Neural crest cell (in vitro differentiated cells): ENCODE measurements at places on chromosomes 4 and X. TPM values are rescaled to one million over a fixed set of nuclear protein-coding genes. Genes with fewer than 3 reads are reported as not detected.
A peak's percentile ranks its signal among the peaks of the same experiment; 100 is the strongest.

The PRDM8 gene
- total RNA-seq: 2.6 and 2.9 TPM in 2 replicates

The PCDH18 gene
- total RNA-seq: 65.7 and 67.4 TPM in 2 replicates

The TEC gene
- total RNA-seq: 0.21 and 0.25 TPM in 2 replicates

The RPS3A gene
- total RNA-seq: 2,382 and 2,466 TPM in 2 replicates

The CFAP99 gene
- total RNA-seq: not detected in 2 replicates

DNA sequence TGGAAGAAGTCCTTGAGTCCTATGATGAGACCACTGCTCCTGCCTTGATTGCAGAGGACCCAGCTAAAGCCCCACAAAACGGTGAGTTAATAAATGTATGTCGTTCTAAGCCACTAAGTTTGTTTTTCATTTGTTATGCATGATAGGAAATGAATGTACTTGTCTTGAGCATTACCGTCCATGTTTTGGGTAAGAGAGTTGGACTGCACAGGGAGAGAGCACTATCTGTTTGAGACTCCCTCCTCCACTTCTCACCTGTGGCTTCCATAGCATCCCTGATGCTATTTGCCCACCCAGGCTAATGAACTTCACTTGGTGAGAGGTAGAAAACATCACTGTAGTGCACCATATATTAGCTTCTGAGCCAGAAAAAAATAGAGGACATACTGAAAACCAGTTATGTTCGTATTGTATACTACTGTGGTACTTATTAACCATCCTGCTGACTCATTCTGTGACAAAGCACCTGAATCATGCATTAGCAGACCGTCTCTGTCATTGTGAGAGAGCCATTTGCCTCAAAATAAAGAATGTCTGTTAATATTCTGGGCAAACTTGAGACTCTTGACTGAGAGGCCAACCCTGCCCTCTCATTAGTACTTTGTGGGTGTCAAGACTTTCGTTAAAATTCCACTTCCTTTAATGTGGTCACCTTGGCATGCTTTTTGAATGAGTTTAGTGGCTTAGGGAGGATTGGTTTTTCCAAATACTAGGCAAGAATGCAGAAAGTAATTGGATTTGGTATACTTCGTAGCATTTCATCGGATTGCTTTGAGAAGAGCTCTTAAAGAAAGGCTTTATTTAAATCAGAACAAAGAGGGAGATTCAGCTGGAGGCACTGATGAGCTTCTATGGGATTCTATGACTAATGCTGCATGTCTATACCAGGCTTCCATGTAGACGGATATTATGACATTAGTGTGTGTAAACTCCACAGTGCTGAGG is 99.3 kb upstream of the GRPR start:
- peaks cover 3% of the 10 kb centered on the region for H3K36me3 ChIP-seq
- H3K27ac ChIP-seq: peak overlapping the region; percentile 84
- H3K4me1 ChIP-seq: peaks cover 8% of the 10 kb centered on the region
- no peak for DNase-seq
- no peaks in the 10 kb centered on the region for H3K27me3 ChIP-seq
- H3K4me3 ChIP-seq: no peak overlapping the region

DNA sequence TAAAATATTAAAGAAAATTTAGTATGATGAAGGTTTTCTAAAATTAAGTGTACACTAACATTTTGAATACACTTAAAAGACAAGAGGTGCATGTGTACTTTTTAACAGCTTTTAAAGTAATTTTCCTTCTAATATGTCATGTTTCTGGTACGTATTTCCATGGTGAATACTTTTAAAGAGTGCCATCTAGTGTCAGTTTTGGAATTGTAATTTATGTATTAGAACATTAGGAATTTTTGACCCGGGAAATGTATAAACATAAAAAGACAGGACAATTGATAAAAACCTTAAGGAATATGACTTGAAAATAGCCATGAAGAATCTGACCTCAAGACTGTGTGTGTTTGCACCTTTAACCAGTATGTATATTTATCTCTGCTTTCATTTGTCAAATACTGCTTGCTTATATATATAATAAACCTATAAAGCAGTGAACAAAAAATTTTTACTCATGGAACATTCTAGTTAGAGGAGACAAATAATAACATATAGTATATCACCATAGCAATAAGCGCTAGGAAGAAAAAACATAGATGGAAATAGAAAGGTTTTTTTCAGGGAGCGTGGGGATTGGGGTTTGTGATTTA is 7.2 kb downstream of the GSTCD start:
- peaks cover 2% of the 10 kb centered on the region for H3K36me3 ChIP-seq
- H3K27ac ChIP-seq: no peak overlapping the region
- H3K27me3 ChIP-seq: no peaks in the 10 kb centered on the region
- H3K4me3 ChIP-seq: no peak overlapping the region

DNA sequence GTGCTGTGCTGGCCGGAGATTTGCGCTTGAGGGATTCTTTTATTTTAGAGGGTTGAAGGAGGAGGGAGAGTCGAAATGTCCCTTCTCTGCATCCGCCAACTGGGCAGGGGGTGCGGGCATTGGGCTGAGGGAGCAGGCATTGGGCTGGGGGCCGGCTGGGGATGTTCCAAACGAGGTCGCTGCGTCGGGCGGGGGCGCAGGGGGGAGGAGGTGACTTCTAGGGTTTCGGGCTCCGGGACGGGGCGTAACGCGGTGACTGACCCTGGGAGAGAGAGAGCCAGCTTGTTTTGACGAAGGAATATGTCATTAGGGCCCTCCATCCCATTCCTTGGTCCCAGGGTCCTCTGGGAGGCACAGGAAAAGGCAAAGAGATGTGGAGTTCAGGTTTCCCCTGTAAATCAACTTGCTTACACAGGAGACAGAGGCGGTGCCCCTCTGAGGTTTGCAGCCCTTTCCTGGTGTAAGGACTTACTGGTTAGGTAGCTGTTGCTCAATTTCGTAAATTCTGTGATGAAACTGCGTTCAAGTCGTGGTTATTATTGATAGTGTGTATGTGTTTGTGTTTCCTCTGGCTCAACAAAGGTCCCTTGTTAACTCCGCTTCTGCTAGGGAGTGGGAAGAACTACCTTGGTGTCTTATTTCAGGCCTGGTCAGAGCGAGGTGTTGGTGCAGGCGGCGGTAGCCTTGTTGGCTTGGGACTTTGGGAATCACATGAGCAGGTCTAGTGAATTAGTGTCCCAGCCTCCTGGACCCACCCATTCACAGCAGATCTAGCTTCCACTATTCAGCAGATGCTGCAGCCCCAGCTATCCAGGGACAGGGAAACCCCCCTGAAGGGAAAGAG is 716 bp downstream of the FHIP1A start:
- H3K4me3 ChIP-seq: peak overlapping the region; percentile 92
- H3K27me3 ChIP-seq: peaks cover 65% of the 10 kb centered on the region
- H3K27ac ChIP-seq: no peak overlapping the region
- peaks cover 18% of the 10 kb centered on the region for H3K4me1 ChIP-seq
- H3K36me3 ChIP-seq: no peaks in the 10 kb centered on the region

DNA sequence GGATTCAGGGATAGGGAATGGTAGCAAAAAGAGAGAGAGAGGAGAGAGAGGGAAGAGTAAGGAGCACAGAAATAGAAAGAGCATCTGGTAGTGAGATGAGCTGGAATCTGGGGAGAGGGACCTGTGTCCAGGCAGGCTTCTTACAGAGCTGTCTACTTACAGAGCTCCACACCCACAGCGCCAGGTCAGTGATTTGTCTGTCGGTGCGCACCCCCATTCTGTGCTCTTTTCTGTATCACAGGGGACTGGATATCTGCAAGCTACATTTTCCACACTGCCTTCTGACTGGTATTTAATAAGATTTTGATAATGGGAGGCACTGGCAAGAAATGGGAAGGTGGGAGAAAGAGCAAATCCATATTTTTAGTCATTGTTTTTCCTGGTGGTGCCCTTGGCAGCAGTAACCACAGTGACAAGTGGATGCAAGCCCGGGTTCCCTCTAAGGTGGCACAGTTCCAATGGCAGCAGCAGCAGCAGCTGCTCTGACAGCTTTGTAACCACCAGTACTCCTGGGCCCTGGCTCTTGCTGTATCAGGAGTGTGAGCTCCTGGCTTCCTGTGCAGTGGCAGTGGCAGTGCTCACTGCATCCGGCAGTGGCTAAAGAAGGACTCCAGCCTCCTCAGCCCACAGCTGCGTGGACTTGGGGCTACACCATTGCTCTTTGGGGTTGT is 300.5 kb downstream of the TRIML1 start:
- no peaks in the 10 kb centered on the region for H3K36me3 ChIP-seq
- no peaks in the 10 kb centered on the region for H3K27me3 ChIP-seq
- peaks cover 6% of the 10 kb centered on the region for H3K4me1 ChIP-seq

GRCh38 chrX:116111497-116111896 is 59.0 kb upstream of the AGTR2 start:
- H3K4me3 ChIP-seq: no peak overlapping the region
- no peak overlapping the region for H3K27ac ChIP-seq
- no peaks in the 10 kb centered on the region for H3K27me3 ChIP-seq
- no peak for DNase-seq
- no peaks in the 10 kb centered on the region for H3K4me1 ChIP-seq

DNA sequence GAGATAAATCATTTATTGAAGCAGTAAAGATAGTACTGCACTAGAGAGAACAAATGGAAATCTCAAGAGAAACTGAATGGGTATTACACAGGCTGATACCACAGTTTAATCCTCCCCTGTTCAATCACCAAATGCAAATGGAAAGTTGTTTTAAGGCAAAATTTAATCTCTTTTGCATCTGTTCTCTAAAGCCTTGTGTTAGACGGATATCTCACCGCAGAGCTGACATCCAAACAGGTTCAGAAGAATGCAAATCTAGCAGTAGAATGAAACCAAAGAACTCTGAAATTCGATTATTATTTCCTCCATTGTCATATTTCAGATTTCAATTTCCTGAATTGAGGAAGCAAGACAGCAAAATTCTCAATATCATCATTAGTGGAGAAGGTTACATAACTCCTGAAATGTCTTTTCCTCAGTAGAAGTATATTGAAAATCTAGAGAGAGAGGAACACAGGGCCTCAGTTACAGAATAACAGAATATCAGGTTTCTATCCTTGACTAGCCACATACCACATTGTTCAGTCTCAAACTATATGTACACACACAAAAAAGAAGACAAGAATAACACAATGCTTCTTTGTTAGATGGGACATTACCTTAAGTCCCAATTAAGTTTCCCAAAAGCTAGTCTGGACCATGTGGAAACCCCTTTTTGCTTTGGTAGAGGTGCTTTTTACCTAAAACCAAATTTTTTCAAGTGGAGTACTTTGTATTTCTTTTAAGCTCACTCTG is 94.1 kb upstream of the BANK1 start:
- H3K4me3 ChIP-seq: no peak overlapping the region
- H3K4me1 ChIP-seq: peaks cover 6% of the 10 kb centered on the region
- H3K36me3 ChIP-seq: no peaks in the 10 kb centered on the region
- H3K27ac ChIP-seq: no peak overlapping the region
- H3K27me3 ChIP-seq: no peaks in the 10 kb centered on the region
- DNase-seq: no peak

GRCh38 chr4:57110640-57111511 is 691 bp upstream of the IGFBP7 start:
- no peaks in the 10 kb centered on the region for H3K36me3 ChIP-seq
- peak overlapping the region; percentile 60 for H3K27ac ChIP-seq
- peak; percentile 12 for DNase-seq
- peak overlapping the region; percentile 94 for H3K4me3 ChIP-seq

DNA sequence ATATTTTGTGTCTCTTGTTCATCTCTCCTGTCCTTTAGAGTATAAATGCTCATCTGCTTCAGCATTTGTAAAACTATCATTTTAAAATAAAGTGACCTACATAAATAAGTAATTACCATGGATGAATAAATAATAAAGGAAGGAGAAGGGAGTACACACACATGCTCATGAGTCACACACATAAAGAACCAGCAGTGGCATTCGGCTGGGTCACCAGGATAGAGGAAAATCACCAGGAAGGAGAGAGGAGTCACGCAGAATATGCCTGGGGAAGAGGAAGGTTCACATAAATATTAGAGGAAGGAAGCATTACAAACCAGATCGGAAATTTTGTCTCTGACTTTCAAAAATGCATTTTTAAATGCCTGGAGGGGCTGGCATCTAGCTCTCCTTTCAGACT is 38.5 kb upstream of the MED14 start:
- no peaks in the 10 kb centered on the region for H3K27me3 ChIP-seq
- H3K36me3 ChIP-seq: no peaks in the 10 kb centered on the region
- H3K4me1 ChIP-seq: peaks cover 5% of the 10 kb centered on the region
- no peak overlapping the region for H3K27ac ChIP-seq
- H3K4me3 ChIP-seq: no peak overlapping the region
- no peak for DNase-seq

- H3K4me3 ChIP-seq: no peak overlapping the region
- peaks cover 4% of the 10 kb centered on the region for H3K4me1 ChIP-seq
These were observed 180.4 kb downstream of the CPEB2 start for GRCh38 chr4:15182600-15183220.

DNA sequence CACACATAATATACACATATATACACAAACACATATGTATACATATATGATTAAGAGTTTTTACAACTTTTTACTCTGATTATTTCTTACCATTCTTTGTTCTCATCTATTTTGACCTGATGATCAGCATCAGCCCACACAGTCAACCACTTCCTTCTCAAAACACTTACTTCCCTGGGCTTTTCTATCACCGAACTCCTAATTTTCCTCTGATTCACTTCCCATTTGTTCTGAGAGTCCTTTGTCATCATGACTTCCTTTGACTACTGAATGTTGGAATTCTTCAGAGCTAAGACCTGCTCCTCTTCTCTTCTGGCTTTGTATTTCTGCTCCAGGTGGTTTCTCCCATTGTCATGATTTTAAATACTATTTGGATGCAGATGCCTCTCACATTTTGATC is 209.5 kb upstream of the AFF2 start:
- H3K4me3 ChIP-seq: no peak overlapping the region
- DNase-seq: no peak
- H3K27ac ChIP-seq: no peak overlapping the region
- H3K4me1 ChIP-seq: no peaks in the 10 kb centered on the region
- no peaks in the 10 kb centered on the region for H3K27me3 ChIP-seq
- peaks cover 4% of the 10 kb centered on the region for H3K36me3 ChIP-seq

GRCh38 chr4:153520801-153521329 is 54.7 kb downstream of the TMEM131L start:
- peaks cover 51% of the 10 kb centered on the region for H3K4me1 ChIP-seq
- H3K27me3 ChIP-seq: no peaks in the 10 kb centered on the region
- peak overlapping the region; percentile 29 for H3K27ac ChIP-seq
- no peak for DNase-seq

DNA sequence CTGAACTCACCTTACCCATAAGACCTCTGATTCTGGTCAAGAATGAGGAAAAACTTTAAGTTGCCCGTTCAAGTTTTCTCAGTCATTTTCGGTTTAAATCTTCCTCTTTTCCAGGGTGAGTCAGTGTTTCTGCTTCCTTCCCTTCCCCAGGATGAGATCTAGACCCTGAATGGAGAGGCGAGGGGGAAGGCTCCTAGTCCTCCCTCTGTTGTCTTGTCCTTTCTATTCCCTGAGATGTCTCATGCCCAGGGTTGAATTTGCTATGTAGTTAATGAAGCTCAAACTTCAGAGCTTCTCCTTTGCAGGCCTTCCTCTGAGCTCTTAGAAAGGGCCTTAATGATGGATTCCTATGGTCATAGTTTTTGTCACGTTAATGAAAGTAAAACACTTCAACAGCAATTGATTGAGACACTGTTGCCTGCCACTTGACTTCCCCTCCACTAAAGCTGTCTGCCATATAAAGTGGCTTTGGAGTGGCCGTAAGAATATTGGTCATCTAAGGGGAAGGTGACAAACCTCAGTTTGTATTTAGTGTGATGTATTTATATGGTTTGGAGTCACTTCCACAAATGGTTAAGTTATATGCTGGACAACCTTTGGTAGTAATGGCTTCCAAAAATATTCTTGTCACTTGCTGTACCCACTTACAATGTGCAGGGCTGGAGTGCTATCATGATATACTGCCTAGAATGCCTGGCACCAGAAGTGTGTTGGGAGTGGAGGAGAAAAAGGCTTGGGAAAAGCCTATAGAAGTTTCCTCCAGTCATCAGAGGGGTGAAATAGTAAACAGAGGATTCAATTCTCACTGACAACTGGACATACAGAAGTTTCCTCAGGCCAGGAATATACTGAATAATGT is 24.3 kb upstream of the GPRIN3 start:
- no peaks in the 10 kb centered on the region for H3K36me3 ChIP-seq
- no peak for DNase-seq
- H3K27ac ChIP-seq: no peak overlapping the region
- no peak overlapping the region for H3K4me3 ChIP-seq
